Cardiac muscle cell (in vitro differentiated cells and primary cell): ENCODE measurements at places on chromosomes 2 and 18. TPM values are rescaled to one million over a fixed set of nuclear protein-coding genes. Genes with fewer than 3 reads are reported as not detected.
A peak's percentile ranks its signal among the peaks of the same experiment; 100 is the strongest.

DNA sequence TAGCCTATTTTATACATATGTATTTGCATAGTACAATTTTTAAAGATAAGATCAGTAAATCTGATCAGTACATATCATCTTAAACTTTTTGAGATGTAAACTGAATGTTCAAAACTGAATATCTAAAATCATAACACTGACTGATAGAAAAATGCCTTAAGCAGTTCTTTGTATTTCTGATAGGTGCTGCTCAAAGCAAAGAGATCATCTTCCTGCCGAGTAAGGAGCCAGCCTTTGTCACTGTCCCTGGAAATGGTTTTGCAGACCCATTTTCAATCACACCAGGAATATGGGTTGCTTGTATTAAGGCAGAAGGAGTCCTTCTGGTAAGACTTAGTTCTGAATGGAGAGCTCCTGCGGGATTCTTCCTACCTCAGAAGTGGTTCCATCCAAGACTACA is 135.0 kb downstream of the LAMA3 start:
- H3K4me1 ChIP-seq: no peaks in the 10 kb centered on the region
- H3K4me3 ChIP-seq: no peak overlapping the region
- no peaks in the 10 kb centered on the region for H3K27me3 ChIP-seq
- no peak for DNase-seq

DNA sequence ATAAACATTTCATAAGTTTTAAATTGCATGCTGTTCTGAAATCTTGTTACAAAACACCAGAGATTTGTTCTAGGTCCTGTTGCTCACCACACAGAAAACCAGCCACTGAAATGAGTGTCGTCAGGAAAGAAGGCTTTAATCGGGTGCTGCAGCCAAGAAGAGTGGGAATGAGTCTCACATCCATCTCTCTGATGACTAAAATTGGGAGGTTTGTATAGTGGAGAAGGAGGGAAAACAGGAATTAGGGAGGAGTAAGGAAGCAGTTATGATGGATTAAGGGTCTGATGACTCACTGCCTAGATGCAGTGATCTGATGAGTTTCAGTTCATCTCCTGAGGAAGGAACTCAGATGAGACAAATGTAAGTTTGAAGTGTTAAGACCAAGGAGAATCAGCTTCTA is 42.1 kb upstream of the GPR39 start:
- no peak overlapping the region for H3K4me3 ChIP-seq
- no peaks in the 10 kb centered on the region for H3K4me1 ChIP-seq
- no peaks in the 10 kb centered on the region for H3K36me3 ChIP-seq
- H3K27me3 ChIP-seq: no peaks in the 10 kb centered on the region

DNA sequence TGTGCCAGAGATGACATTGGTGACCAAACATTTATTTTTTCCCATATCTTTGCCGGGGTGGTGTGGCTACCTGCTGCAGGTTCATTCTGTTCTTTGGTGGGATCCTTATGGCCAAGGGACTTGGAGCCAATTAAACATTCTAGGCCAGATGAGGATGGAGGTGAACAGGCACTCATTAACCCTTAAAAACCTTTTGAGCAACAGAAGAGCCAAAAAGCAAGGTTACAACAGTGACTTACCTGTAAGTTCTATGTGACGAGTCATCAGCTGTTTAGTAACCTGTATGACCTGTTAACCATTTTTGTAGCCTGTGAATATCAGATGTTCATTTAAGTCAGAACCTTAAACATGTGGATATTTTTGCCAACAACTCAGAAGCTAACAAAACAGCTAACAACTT is 105.6 kb downstream of the XRCC5 start:
- H3K4me1 ChIP-seq: peaks cover 7% of the 10 kb centered on the region
- no peaks in the 10 kb centered on the region for H3K36me3 ChIP-seq
- no peak for DNase-seq
- H3K27me3 ChIP-seq: no peaks in the 10 kb centered on the region

- no peaks in the 10 kb centered on the region for H3K27me3 ChIP-seq
- peak overlapping the region; percentile 17 for H3K4me3 ChIP-seq
- H3K4me1 ChIP-seq: peaks cover 38% of the 10 kb centered on the region
- H3K27ac ChIP-seq: no peak overlapping the region
Measured at GRCh38 chr2:165471349-165471950, 2.0 kb downstream of the CSRNP3 start.

MERTK gene
- 3.8 and 8.7 TPM in 2 replicates for total RNA-seq

LIMS4 gene
- 2.1 and 2.3 TPM in 2 replicates for total RNA-seq
